ENCODE measurements at places on chromosomes 11 and 22. TPM values are rescaled to one million over a fixed set of nuclear protein-coding genes. Genes with fewer than 3 reads are reported as not detected.

DNA sequence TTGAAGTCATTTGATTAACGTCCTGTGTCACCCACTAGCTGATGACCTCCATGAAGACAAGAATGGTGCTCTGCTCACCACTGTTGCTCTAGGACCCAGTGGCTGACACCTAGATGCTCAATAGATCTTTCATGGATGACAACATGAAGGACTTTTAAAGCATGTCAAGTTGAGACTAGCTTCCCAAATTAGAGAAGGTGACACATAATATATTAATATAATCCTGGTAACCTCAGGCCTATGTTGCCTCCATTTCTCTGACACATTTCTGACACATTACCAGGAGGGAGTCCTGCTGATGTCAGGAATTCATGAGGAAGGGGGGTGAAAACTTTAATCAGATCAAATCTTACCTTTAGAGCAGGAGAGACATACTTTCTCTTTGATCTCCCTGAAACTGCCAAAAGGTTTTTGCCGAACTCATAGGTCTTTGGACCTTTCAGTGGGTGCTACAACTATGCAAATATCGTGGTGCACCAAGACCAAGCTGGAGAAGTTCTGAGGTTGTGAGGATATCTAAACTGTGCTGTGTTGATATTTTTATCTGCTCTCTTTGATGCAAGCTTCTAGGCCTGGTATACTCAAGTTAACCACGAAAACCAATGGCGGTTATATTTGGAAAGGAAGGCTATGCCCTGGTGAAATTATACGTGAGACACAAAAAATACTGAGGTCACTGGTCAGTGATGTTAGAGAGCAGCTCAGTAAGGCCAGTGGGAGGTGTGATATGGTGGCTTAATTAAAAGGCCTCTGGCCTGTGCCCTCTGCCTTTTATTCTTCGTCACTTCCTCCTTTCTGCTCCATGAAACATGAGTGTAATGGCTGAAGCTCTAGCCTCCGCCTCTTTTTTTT is 13.2 kb upstream of the AMPD3 start:
- H3K4me1 ChIP-seq: no peaks in the 10 kb centered on the region
- no peaks in the 10 kb centered on the region for H3K36me3 ChIP-seq
- no peaks in the 10 kb centered on the region for H3K27me3 ChIP-seq
- no peak overlapping the region for H3K27ac ChIP-seq
- no peak overlapping the region for H3K4me3 ChIP-seq
- DNase-seq: no peak

DNA sequence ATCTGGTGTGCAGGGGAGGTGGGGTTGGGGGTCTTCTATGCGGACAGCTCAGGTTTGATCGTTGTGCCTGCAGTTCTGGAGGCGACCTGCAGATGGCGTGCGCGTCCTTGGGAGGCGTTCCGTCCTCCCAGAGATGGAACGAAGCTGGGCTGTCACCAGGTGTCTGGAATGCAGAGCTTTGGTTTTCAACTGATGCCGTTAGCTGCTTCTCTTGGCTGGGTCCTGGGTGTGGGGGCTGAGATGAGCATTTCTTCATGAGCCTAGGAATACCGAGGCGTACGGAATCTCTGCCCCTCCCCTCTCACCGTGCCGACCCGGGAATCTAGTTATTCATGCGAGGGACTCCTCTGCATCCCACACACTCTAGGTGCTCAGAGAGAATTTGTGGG is 98.6 kb downstream of the CEP164 start:
- peaks cover 2% of the 10 kb centered on the region for H3K27me3 ChIP-seq
- no peak overlapping the region for H3K27ac ChIP-seq
- H3K4me1 ChIP-seq: peaks cover 8% of the 10 kb centered on the region

- H3K27ac ChIP-seq: no peak overlapping the region
- H3K4me3 ChIP-seq: no peak overlapping the region
- no peaks in the 10 kb centered on the region for H3K36me3 ChIP-seq
- no peak for DNase-seq
- no peaks in the 10 kb centered on the region for H3K4me1 ChIP-seq
These were observed 23.0 kb downstream of the USP47 start for GRCh38 chr11:11864803-11865202.

- no peaks in the 10 kb centered on the region for H3K36me3 ChIP-seq
- DNase-seq: no peak
- H3K4me3 ChIP-seq: no peak overlapping the region
- H3K27ac ChIP-seq: no peak overlapping the region
- H3K4me1 ChIP-seq: peaks cover 8% of the 10 kb centered on the region
These were observed 2.9 kb downstream of the MIOX start for GRCh38 chr22:50489363-50490243.

DNA sequence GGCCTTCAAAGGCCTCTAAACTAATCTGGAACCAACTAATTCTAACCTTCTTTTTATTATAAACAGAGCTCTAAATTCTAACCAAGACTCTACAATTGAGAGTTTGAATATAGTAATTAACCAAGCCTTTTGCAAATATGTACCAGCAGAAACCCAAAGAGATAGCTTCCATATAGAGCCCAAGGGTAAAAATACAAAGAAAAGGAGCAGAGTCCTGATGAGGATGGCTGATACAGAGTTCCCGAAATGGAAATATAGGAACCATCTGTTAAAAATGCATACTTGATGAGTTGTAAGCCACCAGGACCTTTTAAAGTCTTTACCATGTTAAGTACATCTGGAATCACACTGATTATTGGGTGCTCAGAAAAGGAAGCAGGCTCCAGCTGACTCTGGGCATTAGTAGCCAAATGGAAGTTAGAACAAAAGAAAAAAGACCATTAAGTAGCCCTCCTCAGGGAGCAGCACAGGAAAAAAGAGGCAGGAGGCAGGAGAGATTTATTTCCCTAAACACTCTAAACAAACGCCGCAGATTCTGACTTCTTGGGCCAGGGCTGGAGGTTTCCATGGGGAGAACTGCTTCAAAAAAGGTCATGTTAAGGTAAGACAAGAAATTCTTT is 463.1 kb upstream of the FAT3 start:
- DNase-seq: no peak
- no peaks in the 10 kb centered on the region for H3K27me3 ChIP-seq
- no peaks in the 10 kb centered on the region for H3K4me1 ChIP-seq
- no peaks in the 10 kb centered on the region for H3K36me3 ChIP-seq

- H3K36me3 ChIP-seq: no peaks in the 10 kb centered on the region
- no peak overlapping the region for H3K4me3 ChIP-seq
- H3K4me1 ChIP-seq: no peaks in the 10 kb centered on the region
- H3K27ac ChIP-seq: no peak overlapping the region
- no peak for DNase-seq
These were observed 2198.2 kb upstream of the RAG2 start for GRCh38 chr11:38796281-38796680.

DNA sequence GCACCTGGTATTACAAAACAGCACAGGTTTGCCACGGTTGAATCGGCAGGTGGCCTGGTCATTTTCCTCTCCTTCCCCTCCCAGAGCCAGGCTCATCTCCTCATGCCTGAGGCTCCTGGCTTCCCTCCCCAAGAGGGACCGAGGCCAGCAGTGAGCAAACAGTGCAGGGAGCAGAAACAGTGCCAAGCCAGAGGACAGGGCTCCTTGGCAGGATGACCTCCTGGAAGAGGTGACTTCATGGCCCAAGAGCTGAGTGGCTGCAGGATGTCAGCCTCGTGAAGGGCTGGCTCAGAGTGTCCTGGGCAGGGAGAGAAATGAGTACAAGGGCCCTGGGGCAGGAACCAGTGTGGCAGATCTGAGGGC is 22.8 kb upstream of the PPFIA1 start:
- no peak for DNase-seq
- H3K27ac ChIP-seq: no peak overlapping the region

DNA sequence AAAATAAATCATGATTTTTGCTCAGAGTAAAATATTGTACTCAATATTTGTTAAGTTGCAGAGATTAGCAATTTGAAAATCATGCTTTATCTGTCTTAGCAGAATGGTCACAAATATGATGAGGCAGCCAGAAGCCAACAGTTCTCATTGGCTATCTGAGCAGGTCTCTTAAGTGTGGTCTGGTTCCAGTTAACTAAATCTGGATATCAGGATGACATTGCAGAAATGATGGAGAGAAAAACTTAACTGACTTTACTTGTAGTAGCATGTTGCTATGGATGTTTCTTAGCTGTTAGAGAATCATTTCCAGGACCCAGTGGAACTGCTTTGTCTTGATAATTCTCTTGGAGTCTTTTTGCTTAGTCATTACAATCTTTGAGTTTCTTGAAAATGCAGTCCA is 1070.3 kb downstream of the JRKL start:
- no peaks in the 10 kb centered on the region for H3K27me3 ChIP-seq
- no peak overlapping the region for H3K27ac ChIP-seq
- no peak for DNase-seq
- no peaks in the 10 kb centered on the region for H3K4me1 ChIP-seq

PTPN5 gene
- polyA plus RNA-seq: 0.22 TPM
